Bronchial smooth muscle cell (primary cell): ENCODE measurements at places on chromosomes 3 and 15. TPM values are rescaled to one million over a fixed set of nuclear protein-coding genes. Genes with fewer than 3 reads are reported as not detected.

The TPRG1 gene
- total RNA-seq, result 0.32 and 0.34 TPM in 2 replicates

The IL17RB gene
- under 0.01 and 0.09 TPM in 2 replicates for total RNA-seq

The PIK3CA gene
- 21.4 and 21.8 TPM in 2 replicates for total RNA-seq

The NR1I2 gene
- under 0.01 TPM in 1 of 2 replicates, not detected in the other for total RNA-seq

The TLR9 gene
- total RNA-seq, result under 0.01 and 0.09 TPM in 2 replicates

The CXCR6 gene
- total RNA-seq, result not detected in 2 replicates

The SIDT1 gene
- not detected in 2 replicates for total RNA-seq

The KNL1 gene
- 0.52 and 1.7 TPM in 2 replicates for total RNA-seq

The MYL3 gene
- 0.09 TPM in 1 of 2 replicates, not detected in the other for total RNA-seq

The TP63 gene
- total RNA-seq, result 0.09 TPM in 1 of 2 replicates, not detected in the other

The SACM1L gene
- 27.1 and 32.4 TPM in 2 replicates for total RNA-seq

The FAM98B gene
- total RNA-seq, result 2.7 and 5.2 TPM in 2 replicates
